ENCODE measurements at places on chromosomes 2 and 18.

- DNase-seq, result no peak
Measured at GRCh38 chr2:147164563-147164962, 680.3 kb upstream of the ACVR2A start.

- DNase-seq, result no peak
Measured at GRCh38 chr2:30400151-30400954, 46.7 kb upstream of the LCLAT1 start.

GRCh38 chr2:215928086-215928485, 85.3 kb downstream of the MREG start:
- no peak for DNase-seq

DNA sequence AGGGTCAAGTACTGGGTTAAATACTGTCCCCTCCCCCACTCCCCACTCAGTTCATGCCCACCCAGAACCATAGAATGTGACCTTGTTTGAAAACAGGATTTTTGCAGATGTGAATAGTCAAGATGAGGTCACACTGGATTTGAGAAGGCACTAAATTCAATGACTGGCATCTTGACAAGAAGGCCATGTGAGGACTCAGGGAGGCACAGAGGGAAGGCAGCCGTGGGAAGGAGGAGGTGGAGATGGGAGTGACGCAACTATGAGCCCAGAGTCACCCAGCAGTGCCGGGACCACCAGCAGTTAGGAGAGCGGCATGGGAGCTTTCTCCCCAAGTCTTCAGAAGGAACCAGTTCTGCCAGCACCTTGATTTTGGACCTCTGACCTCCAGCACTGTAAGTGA, 257.3 kb downstream of the BCL2 start:
- no peak for DNase-seq

DNA sequence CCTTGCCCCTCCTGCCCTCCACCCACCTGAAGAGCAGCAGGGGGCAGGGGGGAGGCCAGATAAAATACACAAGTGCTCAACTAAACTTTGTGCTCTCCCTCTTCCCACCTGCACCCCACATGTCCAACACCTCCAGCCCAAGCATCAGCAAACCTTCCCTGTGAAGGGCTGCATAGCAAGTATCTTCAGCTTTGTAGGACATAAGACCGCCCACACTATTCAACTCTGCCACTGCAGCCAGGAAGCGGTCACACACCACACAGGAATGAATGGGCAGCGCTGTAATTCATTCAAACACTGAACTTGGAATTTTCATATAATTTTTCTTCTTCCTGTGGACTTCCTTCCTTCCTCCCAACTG, 27.5 kb downstream of the TFCP2L1 start:
- no peak for DNase-seq

GRCh38 chr18:30359521-30359920, 683.0 kb downstream of the DSC3 start:
- DNase-seq, result no peak

DNA sequence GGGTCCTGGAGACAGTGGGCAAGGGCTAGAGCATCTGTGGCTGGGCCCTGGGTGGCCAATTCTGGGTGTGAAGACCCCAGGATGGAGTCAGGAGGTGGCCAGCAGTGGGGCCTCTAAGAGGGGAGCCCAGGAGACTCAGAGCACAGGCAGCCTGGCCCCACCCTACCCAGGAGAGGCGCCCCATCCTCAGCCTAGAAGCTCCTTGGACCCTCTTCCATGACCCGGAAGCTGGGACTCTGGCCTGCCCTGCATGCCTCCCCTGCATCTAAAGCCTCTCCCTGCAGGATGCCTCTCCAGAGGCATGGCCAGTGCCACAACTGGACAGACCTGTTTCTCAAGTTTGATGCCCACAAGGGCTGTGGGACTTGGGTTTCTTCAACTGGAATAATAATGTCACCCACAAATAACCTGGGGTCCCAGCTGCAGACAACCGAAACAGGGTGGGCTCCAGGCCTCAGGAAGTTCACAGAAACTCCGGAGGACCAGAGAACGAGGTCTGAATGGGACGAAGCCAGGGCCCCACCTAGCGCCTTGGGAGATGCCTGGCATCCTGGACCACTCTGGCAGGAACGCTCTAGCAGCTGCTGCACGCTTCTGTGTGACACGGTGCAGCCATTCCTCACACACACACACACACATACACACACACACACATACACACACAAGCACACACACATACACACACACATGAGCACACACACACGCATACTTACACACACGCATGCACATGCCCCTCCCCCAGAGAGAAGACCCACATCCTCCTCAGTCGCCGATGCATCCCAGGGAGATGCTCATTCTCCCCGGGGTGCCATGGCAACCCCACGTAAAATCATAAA, 16.4 kb downstream of the KCNIP3 start:
- no peak for DNase-seq

GRCh38 chr2:21519821-21520220, 396.1 kb downstream of the TDRD15 start:
- no peak for DNase-seq

GRCh38 chr2:170582313-170582712, 132.8 kb upstream of the SP5 start:
- DNase-seq, result no peak

DNA sequence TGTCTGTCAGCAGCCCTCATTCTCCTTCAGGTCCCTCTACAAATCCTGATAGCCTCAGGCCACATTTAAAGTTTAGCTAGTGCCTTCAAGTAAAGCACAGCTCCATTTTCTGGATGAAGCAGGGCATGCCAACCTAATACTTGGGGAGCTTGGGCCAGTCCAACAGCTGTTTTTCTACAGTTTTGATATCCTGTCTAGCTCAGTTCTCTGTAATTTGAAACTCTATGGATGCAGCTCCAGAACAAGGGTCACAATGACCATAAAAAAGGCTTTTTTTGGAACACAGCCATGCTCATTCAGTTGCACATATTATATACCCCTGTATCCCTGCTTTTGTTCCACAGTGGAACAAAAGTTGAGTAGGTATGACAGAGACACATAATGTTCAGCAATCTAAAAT, 373.5 kb downstream of the SUCLG1 start:
- DNase-seq, result no peak

GRCh38 chr2:69102041-69102593, 89.1 kb downstream of the ANTXR1 start:
- DNase-seq, result no peak

GRCh38 chr2:219560037-219560892, 11.1 kb downstream of the OBSL1 start:
- no peak for DNase-seq

GRCh38 chr2:65349863-65350262, 82.5 kb downstream of the SPRED2 start:
- DNase-seq, result no peak

DNA sequence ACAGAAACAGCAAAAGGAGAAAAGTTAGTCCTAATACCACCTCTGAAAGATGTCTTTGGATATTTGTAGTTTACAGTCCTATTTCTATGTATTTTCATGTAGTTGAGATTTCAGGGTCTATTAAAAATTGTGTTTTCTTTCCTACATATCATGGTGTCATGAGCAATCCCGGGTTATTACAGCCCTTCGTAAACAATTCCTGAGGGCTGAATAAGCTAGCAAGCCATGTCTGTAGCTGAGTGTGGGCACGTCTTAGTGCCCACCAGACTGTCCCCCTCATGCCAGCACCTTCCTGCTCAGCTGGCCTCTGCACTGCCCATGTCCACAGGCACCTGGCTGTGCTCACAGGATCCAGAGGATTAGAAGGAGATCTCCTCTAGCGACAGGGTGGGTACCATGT, 60.6 kb downstream of the CTIF start:
- no peak for DNase-seq

DNA sequence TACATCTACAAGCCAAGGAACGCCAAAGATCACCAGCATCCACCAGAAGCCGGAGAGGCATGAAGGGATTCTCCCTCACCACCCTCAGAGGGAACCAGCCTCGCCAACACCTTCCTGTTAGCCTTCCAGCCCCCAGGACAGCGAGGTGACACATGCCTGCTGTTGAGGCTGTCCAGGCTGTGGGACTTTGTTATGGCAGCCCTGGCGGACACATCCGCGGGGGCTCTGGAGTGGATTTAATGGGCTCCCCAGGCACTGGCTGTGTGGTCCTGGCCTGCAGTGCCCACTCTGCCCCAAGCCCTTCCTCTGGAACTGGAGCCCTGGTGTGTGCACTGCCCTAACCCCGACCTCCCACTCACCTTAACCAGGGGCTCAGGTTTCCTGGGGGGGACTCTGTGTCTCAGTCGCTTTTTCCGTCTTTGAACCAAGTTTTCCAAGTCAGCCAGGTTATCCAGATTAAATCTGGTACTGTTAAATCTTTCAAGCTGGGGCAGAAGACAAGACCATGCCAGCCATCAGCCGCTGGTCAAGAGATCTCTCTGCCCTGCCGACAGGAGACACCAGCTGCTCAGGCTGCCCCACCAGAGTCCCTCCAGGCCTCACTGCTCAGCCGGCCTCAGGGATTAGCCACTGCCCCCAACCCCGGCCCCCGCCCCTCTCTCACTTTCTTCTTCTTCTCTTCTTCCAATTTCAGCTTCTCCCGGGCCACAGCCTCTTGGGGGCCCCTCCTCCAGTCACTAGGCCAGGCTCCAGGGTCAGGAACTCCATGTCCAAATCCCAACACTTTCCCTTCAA, 1.9 kb downstream of the ANKRD23 start:
- DNase-seq, result no peak

DNA sequence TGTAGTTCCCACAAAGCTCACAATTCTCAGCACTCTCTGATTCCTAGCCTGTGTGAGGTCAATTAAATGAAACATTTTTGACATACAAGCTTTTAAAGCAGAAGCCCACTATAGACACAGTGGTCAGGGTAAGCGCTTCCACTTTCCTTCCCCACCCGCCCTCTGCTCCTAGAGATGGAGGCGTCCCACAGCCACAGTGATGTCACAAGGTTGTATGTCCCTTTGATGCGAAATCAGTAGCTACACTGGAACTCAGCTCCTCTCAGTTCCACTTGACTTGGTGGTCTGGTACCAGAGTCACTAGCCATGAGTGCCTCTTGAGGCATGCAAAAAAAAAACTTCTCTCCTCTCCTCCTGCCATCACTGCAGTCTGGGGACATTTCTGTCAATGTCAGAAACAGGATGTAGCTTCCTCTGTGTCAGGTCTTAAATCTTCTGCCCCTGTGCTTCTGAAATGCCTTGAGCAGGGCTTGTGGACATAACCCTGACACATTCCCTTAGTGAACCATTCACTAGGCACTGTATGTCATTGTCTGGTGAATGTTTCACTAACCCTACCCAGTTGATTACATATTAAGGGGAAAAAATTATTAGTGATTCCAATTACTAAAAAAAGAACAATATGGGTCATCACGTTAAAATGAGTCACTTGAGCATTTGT, 7.8 kb downstream of the SULT1C4 start:
- DNase-seq, result no peak

- no peak for DNase-seq
Measured at GRCh38 chr2:96933305-96934181, 52.8 kb downstream of the FAM178B start.

GRCh38 chr18:7488571-7488970, 78.5 kb upstream of the PTPRM start:
- no peak for DNase-seq

GRCh38 chr2:38147333-38148121, 71.6 kb upstream of the CYP1B1 start:
- no peak for DNase-seq

GRCh38 chr2:138182937-138183312, 218.7 kb downstream of the HNMT start:
- no peak for DNase-seq

DNA sequence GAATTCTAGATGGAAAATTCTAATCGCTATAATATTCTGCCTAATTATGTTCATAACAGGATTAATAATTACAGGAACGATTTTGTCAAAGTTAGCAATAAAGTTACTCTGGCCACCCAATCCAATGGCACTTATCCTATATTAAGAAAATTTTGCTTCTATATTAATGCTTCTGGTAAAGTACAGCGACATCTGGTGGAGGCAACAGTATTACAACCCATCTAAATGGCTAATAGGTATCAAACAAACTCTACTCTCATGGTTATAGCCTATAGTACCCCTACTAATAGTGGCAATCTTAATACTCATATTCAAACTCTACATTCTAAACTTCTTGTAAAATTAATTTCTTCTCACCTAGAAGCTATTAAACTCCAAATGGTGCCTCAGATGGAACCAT, 1084.7 kb upstream of the LRRTM1 start:
- DNase-seq, result no peak

GRCh38 chr18:77030201-77030600, 102.4 kb downstream of the MBP start:
- DNase-seq, result no peak

DNA sequence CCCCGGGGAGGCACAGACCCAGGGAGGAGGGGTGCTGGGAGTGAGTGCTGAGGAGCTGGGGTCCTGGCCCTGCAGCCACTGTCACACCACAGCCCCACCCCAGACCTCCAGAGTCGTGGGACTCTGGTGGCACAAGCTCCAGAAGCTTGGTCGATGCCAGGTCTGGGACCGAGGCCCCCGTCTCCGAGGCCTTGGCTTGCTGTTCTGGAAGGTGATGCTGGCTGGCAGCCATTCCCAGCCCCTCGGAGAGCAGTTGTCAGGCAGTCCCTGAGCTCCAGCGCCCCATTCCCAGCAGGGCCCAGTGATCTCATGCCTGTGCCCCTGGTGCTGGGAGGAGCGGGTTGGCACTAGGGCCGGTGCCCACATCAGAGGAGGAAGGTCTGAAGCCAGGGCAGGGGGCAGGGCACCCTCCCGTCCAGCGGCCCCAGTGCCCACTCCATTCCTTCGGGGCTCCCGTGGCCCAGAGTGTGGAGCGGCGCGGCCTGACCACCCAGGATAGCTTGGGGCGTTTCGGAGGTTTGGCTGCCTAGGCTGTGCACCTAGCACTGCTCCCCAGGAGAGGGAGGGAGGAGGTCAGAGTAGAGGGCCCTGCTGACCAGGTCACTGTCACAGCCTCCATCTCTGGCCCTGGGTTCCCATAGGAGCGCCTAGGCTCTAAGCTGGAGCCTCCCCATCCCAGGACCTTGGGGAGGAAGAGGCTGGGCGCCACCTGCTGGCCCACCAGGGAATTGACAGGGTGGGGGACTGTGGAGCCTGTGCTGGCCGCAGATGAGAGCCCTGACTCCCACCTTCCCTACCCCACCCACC, 16.8 kb upstream of the ALPI start:
- DNase-seq, result peak; percentile 34

DNA sequence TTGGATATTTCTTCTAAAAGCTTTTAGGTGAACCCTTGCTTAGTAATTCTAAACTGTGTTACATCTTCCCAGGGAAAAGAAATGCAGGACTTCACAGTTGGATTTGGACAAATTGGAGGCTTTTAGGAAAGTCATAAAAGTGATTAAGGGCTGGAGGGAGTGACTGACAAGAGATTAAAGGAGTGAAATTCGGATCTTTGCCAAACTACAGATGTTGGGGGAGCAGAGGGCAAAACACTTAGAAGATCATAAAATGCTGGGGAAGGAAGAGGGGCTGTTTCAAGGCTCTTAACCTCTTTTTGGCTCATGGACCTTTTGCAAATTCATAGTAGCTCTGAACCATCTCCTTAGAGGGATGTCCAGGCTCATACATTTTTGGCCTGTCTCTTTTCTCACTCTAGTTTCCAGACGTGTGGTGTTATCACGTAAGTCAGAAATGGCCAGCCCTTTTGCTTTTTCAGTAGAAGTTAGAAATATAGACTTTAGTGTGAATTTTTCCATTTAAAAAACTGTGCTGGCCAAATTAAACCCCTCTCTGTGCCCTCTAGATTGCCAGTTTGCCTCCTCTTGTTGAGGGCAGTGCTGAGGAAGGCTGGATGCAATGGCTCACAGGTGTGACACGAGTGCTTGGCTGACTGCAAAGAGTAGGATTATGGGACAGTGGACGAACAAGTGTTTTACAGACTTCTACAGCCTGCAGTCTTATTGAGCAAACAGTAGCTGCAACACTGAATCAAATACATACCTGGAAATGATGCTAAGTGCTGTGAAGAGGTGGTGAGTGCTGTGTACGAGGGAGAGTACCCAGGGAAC, 109.9 kb downstream of the LYPD6B start:
- no peak for DNase-seq

GRCh38 chr2:230644356-230644935, 68.2 kb upstream of the CAB39 start:
- no peak for DNase-seq

Data from activated CD4-positive, alpha-beta T cell treated with anti-CD3 and anti-CD28 coated beads, Interleukin-2, amount 50 U/mL, for 4 hours (primary cell).